Muscle of arm (tissue), 14 donors: ENCODE measurements at places on chromosomes 16 and 17. TPM values are rescaled to one million over a fixed set of nuclear protein-coding genes. Genes with fewer than 3 reads are reported as not detected.

Gene MNT
- polyA plus RNA-seq, result 16.8 TPM

Gene C17orf113
- 1.7 TPM for polyA plus RNA-seq

Gene PTX4
- 0.32 TPM for polyA plus RNA-seq

Gene TBKBP1
- not detected for polyA plus RNA-seq

Gene CHST5
- 0.26 TPM for polyA plus RNA-seq

Gene CDRT4
- 0.77 TPM for polyA plus RNA-seq

Gene KCNAB3
- polyA plus RNA-seq, result 3.9 TPM

Gene CD300H
- not detected for polyA plus RNA-seq

Gene KRT31
- polyA plus RNA-seq, result 5.4 TPM

Gene FBXW10
- 0.18 TPM for polyA plus RNA-seq

Gene SLC16A6
- polyA plus RNA-seq, result 0.50 TPM

Gene SLC22A31
- polyA plus RNA-seq, result 0.60 TPM

Gene CBFA2T3
- polyA plus RNA-seq, result 27.0 TPM

Gene C16orf96
- 0.88 TPM for polyA plus RNA-seq

Gene SHISA6
- polyA plus RNA-seq, result not detected

Gene RHBDL3
- 0.84 TPM for polyA plus RNA-seq

Gene TP53TG3
- polyA plus RNA-seq, result not detected

Gene RFNG
- polyA plus RNA-seq, result 28.7 TPM

Gene PRAC2
- polyA plus RNA-seq, result not detected

Gene KRTAP4-5
- polyA plus RNA-seq, result not detected

Gene XYLT1
- polyA plus RNA-seq, result 6.3 TPM

Gene ARHGAP44
- not detected for polyA plus RNA-seq

Gene KRTAP4-1
- not detected for polyA plus RNA-seq

Gene AIPL1
- not detected for polyA plus RNA-seq

Gene PIP4K2B
- polyA plus RNA-seq, result 81.9 TPM

Gene SLC5A10
- polyA plus RNA-seq, result not detected

Gene CMTM2
- 0.34 TPM for polyA plus RNA-seq

Gene TSPOAP1
- 6.5 TPM for polyA plus RNA-seq

Gene ABI3
- 5.7 TPM for polyA plus RNA-seq

Gene IKZF3
- not detected for polyA plus RNA-seq

Gene SLC16A11
- 0.09 TPM for polyA plus RNA-seq

Gene ZPBP2
- not detected for polyA plus RNA-seq

Gene IRX3
- 13.5 TPM for polyA plus RNA-seq

Gene REXO5
- polyA plus RNA-seq, result not detected

Gene LITAFD
- polyA plus RNA-seq, result not detected

Gene KIF18B
- 6.5 TPM for polyA plus RNA-seq

Gene ZFPM1
- 3.9 TPM for polyA plus RNA-seq

Gene VAT1L
- polyA plus RNA-seq, result 11.3 TPM

Gene FAM234A
- polyA plus RNA-seq, result 44.7 TPM

Gene TPSD1
- 0.44 TPM for polyA plus RNA-seq

Gene PLXDC1
- 20.4 TPM for polyA plus RNA-seq

Gene MAPT
- 4.4 TPM for polyA plus RNA-seq

Gene CCL17
- polyA plus RNA-seq, result not detected

Gene CCL2
- polyA plus RNA-seq, result 87.6 TPM

Gene JPH3
- polyA plus RNA-seq, result 0.47 TPM

Gene HYDIN
- polyA plus RNA-seq, result not detected

Gene AOC3
- 18.2 TPM for polyA plus RNA-seq

Gene CCL5
- polyA plus RNA-seq, result 1.6 TPM

Gene BBS2
- 49.9 TPM for polyA plus RNA-seq
